Common myeloid progenitor, CD34-positive (primary cell): ENCODE measurements at places on chromosomes 11 and 22.

DNA sequence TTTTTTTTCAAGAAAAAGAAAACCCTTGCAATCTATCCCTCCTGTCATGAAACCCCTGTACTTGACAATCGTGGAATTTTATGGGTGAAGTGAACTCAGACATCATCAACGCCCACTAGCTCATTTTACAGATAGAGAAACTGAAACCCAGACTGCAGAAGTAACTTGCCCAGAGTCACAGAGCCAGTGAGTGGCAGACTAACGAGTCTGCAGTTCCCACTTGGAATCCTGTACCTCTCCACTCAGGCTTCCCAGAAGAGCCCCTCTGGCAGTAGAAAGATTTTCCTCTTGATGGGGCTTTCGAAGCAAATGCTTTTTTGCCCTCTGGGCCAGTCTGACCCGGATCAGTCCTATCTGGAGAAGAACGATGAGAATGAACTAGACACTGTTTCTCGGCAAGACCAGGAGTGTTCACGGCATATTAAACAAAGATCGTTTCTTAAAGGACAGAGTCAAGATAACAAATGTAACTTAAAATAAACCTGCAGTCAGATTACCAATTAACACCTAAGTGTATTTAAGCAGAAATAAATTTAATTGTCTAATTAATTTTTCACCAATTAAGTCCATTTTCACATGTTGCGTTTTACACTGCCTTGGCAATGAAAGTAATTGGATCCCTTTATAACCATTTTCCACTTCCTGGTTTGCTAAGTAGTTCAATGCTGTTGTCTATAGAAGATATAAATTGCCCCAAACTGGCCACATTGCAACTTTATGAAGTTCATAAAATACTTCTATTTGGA lies 61.3 kb upstream of the CREB3L1 start:
- DNase-seq: no peak

DNA sequence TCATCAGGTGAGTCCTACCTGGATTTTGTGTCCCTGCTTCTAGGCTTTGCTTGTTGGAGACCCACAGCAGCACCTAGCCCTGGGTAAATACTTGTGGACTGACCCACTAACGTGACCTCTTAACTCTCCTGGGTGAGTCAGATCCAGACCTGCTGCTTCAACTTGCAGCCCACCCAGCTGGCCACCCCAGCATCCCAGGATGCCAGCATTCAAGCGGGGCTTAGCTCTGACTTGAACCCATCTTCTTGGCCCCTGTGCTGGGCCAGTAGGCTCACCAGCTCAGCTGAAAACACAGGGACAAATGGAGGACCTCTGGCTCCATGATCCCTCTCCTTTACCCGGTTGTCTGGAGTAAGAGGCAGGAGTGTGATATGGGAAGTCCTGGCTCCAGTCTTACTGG lies 33.5 kb downstream of the PARVG start:
- DNase-seq: no peak

DNA sequence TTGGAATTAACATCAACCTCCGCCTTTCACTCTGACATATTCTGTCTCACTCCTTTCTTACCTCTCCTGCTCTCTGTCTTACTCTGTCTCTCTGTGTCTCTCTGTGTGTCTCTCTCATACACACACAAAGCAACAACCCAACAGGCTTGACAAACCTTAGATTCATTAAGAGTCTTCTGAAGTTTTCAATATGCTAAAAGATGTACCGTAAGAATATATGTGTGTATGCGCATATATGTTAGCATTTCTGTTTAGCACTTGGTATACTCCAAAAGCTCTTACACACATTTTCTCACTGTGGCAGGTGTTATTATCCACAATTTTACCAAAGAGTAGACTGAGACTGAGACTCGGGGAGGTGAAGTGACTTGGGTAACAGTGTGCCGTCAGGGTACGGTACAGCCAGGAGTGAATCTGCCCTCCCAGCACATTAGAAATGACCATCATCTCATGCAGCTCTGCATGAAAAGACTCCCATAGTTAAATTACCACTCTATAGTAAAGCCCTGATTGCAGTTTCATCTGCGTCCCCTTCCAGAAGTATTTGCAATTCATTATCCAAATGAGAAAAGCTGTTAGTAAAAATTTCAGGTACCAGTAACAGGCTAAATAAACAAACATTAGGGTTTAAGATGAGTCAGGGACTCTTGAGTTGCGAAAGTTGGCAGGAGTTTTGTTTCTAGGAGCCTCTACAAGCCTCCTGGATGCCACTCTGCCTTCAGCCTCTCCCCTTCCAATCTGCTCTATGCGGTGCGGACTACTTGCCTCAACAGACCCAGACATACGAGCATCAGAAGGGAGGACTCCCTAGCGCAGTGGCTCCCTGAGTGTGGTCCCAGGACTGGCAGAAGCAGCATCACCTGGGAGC lies 195.2 kb upstream of the TMEM45B start:
- DNase-seq: no peak

DNA sequence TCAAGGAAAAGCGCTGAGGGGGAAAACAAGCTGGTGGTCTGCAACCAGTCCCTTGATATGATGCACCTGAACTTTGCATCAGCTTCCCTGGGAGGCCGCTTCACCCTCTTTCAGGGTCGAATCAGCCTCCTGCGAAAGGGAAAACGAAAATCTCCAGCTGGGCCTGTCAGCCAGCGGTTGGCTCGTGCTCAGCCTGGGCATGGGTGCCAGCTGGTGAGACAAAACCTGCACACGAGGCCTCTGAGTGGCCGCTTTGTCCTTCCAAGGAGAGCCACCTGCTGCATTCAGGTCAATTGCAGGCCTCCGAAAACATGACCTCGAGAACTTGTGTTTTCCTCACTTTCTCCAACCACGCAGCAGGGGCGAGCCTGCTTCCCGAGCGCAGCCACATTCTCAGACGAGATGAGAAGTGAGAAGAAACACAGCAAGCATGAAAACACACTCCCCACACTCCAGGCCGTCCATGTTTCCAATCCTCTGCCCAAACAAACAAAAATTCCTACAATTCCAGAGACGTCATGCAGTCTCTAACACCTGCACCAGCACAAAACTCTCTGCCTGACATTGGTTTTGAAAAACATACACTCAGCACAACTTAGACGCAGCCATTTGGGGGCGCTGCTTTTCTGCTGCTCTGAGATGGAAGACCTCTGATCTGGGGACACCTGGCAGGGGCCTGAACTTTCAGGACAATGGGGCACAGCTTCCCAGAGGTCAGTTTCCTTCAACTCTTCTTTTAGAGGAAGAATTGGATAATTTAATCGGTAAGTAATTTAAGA lies 77.1 kb downstream of the DHCR7 start:
- no peak for DNase-seq

GRCh38 chr11:102824556-102824955 lies 18.9 kb downstream of the MMP3 start:
- DNase-seq: no peak

GRCh38 chr22:36277482-36278291 lies 24.8 kb downstream of the APOL1 start:
- peak; percentile 62 for DNase-seq

GRCh38 chr22:49108636-49109315 lies 718.9 kb downstream of the BRD1 start:
- no peak for DNase-seq
